ENCODE measurements at places on chromosomes 2 and 18.

- DNase-seq = no peak
Measured at GRCh38 chr2:62501794-62502500, 4.0 kb downstream of the TMEM17 start.

- DNase-seq = no peak
Measured at GRCh38 chr2:68834737-68835376, 36.3 kb downstream of the BMP10 start.

DNA sequence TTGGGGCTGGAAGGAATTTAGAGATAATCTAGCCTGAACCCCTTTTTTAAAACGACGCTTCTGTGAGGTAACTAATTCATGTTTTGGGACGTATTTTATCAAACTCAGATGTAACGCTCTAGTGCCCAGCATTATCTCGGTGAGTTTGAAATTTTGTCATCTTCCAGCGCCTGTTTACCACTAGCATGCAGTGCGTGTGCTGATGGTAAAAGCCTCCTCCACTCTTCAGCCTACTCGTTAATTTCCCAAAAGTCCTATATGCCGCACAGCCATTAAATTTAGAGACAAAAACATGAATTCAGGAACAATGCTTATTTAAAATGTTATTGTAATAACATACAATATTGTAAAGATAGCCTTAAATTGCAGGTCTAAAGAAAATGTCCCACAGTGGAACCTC lies 2.8 kb downstream of the ZCCHC2 start:
- DNase-seq = no peak

- DNase-seq = no peak
Measured at GRCh38 chr2:234977228-234977679, 25.4 kb downstream of the SH3BP4 start.

GRCh38 chr2:205701509-205701908 lies 19.2 kb downstream of the NRP2 start:
- DNase-seq = no peak

- no peak for DNase-seq
Measured at GRCh38 chr2:25567406-25567805, 106.0 kb downstream of the DTNB start.

DNA sequence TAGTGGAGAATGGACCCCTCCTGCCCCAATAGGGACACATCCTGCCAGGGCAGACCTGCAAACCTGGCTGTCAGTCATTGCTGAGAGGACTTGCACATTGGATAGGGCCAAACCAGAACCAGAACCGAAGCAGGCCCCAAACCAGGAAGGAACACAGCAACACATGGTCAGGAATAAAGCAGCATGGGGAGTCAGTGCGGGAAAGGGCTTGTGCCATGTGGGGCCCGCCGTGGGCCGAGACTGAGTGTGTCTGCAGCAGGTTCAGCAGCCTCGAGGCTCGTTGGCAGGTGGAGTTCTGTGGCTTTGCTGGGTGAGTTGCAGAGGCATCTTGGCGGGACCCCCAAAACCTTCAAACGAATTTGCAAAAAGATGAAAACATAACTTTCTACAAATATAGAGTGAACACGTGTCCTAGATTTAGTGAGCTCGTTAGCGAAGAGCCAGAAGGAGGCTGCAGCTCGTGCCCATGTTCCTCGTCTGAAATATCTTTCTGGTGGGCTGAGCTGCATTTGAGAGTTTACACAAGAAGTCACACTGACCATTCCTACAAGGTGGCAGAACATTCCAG lies 44.9 kb upstream of the LDLRAD4 start:
- DNase-seq = no peak

DNA sequence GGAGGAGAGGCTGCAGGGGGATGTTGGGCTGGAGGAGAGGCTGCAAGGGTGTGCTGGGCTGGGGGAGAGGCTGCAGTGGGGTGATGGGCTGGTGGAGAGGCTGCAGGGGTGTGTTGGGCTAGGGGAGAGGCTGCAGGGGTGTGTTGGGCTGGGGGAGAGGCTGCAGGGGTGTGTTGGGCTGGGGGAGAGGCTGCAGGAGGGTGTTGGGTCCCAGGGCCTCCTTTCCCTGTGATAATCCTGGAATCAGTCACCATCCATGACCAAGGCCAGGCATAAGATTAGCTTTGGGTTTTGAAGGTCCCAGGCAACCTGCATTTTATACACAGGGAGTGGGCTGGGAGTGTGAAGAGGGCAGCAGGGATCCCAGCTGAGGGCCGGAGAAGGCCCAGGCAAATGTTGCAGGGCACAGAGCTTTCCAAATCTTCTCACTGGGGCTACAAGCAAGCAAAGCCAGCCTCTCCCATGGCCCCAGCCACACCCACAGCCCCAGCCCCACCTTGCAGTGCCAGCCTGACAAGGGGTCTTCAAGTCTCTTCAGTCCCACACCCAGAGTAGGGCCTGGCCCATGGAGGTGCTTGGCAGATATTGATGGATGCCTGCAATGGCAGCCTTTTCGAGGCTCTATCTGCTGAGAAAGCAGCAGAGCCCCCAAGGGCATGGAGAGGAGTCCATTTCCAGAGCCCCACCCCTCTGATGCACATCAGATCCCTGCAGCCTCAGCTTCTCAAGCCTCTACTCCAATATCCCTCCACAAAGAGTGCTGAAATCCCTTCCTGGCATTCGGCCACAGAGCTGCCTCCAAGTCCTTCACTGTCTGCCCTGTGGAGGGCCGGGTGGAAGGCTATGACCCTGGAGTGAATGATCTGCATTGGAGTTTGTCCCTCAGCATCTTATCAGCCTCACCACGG lies 50.3 kb upstream of the GLI2 start:
- DNase-seq = no peak

- DNase-seq = no peak
Measured at GRCh38 chr2:117127680-117128079, 686.8 kb upstream of the DDX18 start.

DNA sequence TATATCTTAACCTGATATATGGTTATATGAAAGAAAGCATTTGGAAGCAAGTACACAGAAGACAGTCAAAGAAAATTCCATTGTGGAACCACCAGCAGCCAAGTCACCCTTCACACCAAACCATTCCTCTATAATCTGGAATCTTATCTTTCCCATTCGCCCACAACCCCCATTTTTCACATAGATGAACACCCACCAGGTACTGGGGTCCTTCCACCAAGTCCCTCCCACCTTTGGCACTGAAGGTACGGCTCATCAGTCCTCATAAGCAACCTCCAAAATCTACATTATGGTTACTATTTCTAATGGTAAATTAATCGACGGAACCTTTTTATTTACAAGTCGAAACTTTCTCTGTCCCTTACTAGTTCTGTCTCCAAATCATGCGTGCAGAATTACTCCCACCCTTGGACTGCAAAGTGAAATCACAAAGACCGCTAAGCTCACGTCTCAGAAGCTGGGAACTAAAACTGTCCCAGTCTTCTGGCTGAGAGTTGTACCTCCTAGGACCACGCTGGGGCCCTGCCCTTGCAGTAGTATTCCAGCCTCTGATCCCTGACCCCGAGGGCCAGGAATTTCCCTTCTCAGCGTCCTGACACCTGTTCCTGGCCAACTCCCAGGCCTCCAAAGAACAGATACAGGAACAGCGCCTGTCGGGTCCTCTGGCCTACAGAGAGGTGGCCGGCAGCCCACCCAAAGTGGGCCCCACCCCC lies 702 bp downstream of the OLA1 start:
- DNase-seq = no peak

DNA sequence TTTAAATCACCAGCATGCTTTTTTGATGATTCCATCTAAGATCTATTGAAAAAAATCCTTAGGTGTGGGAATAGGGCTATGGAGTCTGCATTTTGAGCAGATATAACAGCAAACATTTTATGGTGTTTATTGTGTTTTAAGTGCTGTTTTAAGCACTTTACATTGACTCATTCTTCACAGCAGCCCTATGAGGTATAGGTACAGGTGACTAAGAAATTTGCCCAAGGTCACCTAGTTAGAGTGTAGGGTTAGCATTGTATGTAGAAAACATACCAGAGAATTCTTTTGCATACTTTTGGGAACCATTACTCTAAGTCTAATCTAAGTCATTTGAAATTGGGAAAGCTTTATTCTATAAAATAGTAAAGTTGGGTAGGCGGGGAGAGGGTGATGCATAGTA lies 31.3 kb downstream of the PPM1B start:
- no peak for DNase-seq

- DNase-seq = no peak
Measured at GRCh38 chr2:43217228-43218154, 8.9 kb downstream of the ZFP36L2 start.

DNA sequence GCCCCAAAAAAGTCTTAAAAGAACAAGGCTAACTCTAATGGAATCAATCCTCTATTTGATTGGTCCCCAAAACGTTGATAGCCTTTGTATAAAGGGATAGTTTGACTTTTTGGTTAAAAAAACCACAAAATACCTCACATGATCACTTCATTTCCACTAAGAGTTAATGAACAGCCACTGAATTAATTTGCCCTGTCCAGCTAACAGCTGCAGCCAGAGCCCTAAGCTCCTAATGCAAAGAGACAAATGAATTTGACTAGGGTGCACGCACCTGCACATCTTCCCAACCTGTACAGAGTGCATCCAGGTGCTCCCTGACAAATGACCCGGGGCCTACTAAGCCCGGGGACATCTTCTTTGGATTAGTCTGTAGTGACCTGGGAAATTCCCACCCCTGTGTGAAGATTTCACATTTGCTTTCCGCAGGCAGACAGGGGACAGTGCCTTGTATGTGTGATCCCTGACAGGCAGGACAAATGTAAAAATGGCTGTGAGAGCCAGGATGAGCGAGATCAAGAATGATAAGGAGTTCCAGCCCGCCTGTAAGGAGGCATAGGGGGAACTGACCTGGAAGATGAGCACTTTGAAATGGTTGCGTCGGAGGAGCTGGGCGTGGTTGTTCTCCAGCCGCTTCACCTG lies 893 bp downstream of the CAVIN2 start:
- no peak for DNase-seq

DNA sequence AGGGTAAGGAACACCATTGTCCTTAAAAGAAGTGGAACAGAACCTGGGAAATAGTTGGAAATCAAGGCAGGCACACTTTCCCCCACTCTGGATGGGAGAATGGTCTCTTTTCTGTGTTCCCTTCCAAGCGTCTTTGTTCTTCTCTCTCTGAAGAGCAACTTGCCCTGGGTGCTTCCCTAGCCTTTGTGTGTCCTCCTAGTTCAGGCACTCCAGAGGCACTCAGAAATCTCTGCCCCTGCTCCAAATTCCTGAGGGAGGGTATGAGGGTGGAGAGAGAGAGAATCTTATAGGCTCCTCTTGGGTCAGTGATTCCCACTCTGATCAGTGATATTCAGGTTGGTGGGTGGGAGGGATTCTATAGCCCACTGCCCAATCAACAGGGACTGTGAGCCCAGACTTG lies 8.8 kb upstream of the SIX2 start:
- DNase-seq = no peak

GRCh38 chr2:154452906-154453493 lies 245.5 kb upstream of the KCNJ3 start:
- no peak for DNase-seq

- no peak for DNase-seq
Measured at GRCh38 chr2:38771632-38772031, 6.4 kb upstream of the GEMIN6 start.

DNA sequence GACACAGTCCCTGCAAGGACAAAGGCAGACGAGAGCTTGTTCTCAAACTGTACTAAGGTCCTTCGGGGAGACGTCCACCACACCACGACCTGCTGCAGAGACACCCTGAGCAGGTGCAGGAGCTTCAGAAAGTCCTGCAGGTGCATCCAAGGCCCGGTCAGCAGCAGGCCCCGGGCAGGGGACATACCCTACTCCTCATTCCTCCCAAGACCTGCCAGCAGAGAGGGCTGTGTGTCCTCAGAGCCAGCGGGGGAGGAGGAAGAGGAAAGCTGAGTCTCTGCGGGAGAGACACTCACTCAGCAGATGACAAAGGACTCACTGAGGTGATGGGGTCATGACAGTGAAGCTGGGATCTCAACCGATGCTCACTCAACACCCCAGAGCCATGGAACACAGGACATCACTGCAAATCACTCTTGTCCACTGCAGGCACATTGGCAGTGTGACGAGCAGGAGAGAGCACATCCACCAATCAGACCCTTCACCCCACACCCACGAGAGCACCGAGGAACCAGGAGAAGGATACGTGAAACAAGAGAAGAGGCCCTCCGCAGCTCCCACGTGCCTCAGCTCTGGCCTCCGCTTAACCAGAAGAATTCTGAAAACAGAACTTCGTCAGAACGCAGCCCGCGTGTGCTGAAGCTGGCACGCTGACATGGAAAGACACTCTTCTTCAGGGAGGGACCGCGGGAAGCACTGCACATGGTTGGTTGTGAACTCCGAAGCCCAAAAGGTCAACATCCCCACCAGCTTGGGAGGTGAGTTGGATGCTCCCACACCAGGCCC lies 9.3 kb downstream of the HDAC4 start:
- no peak for DNase-seq

Measured in stimulated activated CD8-positive, alpha-beta memory T cell treated with anti-CD3 and anti-CD28 coated beads, Interleukin-7, amount 100 ng/mL, for 1 hour (primary cell).